Stimulated activated CD4-positive, alpha-beta T cell treated with anti-CD3 and anti-CD28 coated beads, Interleukin-2, amount 100 ng/mL, for 4 hours (primary cell): ENCODE measurements at places on chromosomes 12 and 14.

DNA sequence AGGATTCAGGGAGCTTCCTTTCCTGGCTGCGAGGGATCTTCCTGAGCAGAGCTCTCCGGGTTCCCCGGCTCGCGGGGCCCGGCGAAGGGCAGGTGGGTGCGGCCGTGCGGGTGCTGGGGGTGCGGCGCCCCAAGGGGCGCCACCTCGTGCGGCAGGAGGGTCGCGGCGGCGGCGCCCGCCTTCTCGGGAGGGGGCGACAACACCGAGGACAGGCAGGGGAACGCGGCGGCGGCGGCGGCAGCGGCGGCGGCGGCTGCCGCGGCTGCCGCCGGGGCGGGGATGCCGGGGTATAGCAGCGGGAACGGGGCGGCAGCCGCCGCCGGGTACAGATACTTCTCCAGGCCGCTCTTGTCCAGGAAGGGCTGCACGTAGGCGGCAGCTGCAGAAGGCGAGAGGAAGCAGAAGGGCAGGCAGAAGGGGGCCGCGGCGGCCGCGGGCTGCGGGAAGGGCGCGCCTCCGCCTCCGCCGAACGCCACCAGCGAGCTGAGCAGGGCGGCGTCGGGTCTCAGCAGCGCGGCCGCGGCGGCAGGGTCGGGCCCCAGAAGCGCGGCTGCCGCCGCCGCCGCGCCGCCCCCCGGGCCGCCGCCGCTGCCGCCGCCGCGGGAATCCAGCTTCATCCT lies 2.7 kb downstream of the BHLHE41 start:
- DNase-seq = no peak

- DNase-seq = no peak
Measured at GRCh38 chr14:34403646-34404045, 58.4 kb downstream of the SPTSSA start.

DNA sequence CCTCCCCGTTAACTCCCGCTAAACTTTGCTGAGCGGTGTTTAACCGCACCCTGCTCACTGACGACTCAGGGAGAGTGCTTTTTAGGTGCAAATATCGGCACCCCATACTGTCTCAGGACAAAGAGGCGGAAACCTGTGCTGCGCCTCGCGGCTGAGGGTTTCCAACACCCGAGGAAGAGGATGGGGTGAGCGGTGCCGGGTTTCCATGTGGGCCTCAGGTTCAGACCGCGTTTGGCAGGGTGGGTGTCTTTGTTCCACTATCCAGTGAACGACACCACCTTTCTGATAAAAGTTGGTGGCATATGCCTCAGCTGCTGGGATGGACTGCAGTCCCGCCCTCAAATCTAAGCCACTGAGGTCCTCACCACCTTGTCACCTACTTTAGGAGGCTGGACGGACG lies 3.0 kb downstream of the RFLNA start:
- no peak for DNase-seq

DNA sequence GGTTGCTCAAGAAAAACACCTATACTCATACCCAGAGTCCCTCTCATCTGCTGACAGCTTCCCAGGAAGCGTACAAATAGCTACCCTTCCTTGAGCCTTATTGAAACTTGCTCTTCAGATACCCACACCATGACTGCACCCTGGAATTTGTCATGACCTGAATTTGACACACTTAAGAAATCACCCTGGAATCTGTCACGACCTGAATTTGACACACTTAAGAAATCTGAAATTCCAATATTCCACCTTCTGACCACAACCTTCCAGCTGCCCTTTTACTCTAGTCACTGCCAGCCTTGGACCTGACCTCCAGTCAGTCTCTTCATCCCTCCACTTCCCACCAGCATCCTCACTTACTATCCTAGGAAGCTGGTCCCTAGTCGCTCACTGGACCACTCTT lies 1.1 kb upstream of the HAL start:
- no peak for DNase-seq

- no peak for DNase-seq
Measured at GRCh38 chr12:111672822-111673381, 12.9 kb downstream of the BRAP start.

DNA sequence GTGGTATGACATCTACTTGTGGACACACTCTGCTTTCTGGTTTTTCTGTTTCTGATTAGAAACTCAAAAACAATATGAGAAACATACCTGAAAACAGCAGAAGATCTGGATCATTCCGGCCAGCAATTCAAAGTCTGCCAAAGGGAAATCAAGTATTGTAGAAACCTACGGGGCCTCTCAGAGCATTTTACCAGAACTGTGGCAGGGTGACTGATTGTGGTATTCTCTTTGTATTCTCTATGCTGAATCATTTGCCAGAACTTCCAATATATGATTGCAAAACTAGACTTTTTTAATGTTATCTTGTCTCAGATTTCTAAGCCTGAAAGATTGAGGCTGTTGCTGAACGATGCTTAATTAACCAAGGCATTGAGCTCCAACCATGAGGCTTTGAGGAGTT lies 5.9 kb upstream of the GZMB start:
- DNase-seq = no peak

DNA sequence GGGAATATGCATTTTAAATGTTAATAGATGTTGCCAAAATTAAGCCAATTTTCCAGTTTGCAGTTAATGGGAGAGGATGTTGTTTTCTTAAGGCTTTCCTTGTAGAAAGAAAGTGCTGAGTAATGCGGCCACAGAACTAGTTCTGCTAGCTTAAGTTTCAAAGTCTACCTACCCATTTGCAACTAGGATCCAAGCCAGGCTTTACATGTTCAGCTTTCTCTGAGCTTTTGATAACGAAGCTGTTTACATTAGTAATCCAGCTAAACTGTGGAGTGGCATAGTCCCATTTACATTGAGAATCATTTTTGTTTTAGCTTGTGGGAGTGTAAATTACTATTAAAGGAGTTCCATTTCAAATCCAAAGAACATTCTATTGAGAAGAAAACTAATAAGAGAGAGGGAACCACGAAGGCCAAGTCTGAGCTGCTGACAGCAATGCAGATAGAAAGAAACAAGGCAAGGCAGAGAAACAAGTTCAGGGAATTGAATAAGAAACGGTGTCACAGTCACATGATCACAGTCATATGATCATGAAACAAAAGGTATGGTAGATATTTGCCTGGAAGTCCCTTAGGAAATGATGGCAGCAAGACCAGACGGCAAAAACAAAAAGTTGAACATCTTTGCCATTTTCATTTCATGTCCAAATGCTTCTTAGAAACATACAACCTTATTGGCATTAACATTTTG lies 274.9 kb downstream of the PAWR start:
- DNase-seq = no peak

GRCh38 chr12:113720629-113721028 lies 245.5 kb downstream of the RBM19 start:
- no peak for DNase-seq

DNA sequence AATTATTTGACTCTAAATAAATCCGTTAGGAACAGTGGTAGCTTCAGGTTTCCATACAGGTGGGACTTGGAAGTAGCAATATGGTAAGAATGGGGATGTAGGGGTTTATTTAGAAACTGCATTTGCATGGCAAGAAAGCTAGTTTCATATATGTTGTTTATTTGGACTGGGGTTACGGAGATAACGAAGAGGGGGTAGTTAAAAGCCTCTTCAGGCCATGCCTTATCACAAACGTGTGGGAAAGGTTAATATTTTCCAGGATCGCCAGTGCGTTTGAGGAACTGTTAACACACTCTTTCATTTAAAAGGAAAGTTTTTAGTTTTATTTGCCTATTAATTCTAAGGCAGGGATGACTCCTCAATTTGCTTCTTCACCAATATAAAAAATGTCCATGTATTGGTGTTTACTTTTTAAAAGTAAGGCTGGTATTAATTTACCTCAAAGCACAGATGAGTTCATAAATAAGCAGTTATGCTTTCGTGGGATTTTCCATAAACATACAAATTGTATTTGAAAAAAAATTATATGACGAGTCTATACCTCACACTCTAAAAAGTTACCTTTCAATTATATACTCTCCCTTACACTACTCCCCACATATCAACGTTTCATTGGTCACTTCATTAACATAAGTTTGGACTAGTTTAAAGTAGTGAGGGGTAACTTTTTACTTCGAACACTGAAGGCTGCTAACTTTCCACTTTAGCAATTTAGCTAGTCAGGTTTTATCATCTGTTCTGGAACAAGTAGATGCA lies 814 bp downstream of the RAB2B start:
- no peak for DNase-seq

- no peak for DNase-seq
Measured at GRCh38 chr14:105204931-105205672, 24.0 kb upstream of the NUDT14 start.

DNA sequence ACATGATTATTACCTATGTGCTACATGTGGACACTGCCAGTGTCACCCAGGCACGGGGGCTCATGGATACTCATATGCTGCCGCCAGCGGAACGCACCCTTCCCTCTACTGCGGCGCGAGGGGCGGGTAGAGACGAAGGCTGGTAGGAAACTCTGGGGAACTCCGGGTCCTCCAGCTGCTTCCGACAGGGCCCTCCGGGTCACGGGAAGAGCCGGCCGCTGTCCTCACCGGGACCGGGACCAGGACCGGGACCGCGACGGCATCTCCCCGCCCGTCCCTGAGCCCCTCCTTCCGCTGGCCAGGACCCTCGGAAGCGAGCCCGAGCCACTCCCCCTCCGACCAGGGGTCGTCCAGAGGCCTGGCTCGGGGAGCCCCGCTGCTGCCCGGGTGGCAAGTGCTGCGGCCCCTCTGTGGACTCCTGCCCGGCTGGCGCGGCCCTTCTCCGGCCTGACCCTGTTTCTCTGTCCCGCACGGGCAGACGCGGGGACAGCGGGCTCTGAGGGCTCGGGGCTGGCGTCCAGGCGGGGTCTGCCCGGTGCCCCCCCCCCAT lies 209.6 kb downstream of the ADGRD1 start:
- DNase-seq = no peak

- DNase-seq = no peak
Measured at GRCh38 chr12:48008950-48009349, 4.7 kb upstream of the COL2A1 start.

- no peak for DNase-seq
Measured at GRCh38 chr12:130765186-130765659, 49.1 kb upstream of the RIMBP2 start.

GRCh38 chr14:61585598-61586543 lies 109.4 kb upstream of the HIF1A start:
- DNase-seq = no peak

GRCh38 chr12:26231921-26232320 lies 36.5 kb downstream of the SSPN start:
- DNase-seq = no peak

GRCh38 chr14:68784978-68785533 lies 7.8 kb downstream of the ZFP36L1 start:
- no peak for DNase-seq

GRCh38 chr12:47360771-47361388 lies 281.1 kb upstream of the AMIGO2 start:
- peak; percentile 39 for DNase-seq

DNA sequence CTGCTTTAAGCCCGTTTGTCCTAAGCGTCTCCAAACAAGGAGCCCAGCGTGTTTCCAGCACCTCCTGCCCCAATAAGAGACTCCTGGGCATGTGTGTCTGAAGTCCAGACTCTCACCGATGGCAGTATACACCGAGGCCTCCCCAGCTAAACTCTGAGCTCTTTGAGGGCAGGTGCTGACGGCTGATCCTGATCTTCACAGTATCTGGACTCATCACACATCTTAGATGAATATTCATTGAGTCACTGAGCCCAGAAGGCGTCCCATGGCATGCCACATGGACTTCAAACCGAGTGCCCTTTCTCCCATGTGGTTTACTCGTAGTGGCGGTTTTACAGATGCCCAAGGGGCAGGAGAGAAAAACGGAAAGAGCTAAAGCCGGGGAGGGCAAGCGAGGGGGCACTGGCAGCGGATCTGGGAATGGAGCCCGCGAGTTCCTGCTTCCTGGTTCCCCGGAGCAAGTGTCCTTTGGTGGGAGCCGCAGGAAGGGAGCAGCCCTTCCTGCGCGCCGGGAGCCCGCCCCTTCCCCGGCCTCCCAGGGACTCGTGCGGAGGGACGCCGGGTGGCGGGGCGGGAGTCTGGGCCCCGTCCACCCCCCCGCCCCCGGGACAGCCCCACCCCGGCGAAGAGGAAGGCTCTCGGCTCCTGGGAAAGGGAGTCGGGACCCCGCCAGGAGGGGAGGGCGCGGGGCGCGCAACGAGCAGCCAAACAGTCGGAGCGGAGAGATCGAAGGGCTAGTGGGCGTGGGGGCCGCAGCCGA lies 585 bp upstream of the TEAD4 start:
- no peak for DNase-seq

GRCh38 chr14:35963209-35963608 lies 137.1 kb downstream of the BRMS1L start:
- no peak for DNase-seq

DNA sequence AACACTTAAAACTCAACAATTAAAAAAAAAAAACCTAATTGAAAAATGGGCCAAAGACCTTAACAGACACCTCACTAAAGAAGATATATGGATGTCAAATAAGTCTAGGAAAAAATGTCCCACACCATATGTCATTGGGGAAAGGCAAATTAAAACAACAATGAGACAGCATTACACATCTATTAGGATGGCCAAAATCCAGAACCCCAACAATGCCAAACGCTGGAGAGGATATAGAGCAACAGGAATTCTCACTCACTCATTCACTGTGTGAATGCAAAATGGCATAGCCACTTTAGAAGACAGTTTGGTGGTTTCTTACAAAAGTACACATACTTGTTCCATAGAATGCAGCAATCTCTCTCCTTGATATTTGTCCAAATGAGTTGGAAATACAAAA lies 173.7 kb downstream of the SLC25A21 start:
- no peak for DNase-seq

- DNase-seq = no peak
Measured at GRCh38 chr12:59370933-59371332, 224.9 kb upstream of the SLC16A7 start.

- DNase-seq = no peak
Measured at GRCh38 chr12:122889761-122890520, 6.0 kb downstream of the VPS37B start.

DNA sequence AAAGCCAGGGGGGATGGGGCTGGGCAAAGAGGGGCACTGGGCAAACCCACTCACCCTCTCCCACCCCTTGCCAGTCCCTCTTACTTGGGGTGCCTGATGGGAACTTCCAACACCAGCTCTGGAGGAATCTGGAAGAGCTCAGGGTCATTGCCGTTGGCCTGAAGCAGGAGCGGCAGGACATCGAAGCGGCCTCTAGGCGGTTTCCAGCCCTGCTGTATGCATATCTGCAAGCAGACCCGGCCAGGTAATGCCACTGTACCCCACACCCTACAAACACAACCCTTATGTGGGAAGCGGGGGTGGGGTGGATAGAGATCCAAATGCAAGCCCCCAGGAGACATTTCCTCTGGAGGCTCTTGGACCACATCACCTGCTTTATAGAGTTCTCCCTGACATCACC lies 83.6 kb downstream of the NOS1 start:
- no peak for DNase-seq

DNA sequence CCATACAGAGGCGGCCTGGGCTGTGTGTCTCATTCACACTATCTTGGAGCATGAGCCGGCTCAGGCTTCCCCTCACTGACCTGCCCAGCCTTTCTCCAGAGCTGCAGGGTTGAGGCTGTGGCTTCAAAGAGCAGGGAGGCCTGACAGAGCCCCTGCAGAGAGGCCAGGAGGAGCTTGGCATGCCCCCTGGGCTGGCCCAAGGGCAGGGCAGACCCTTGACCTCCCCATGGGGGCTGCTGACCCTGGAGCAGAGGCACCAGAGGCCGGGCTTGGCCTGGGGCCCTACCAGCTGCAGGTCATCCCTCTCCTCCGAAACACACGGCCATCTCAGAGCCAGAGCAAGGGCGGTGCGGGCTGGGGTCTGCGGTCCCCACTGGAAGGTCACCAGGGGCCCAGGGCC lies 46.6 kb upstream of the FZD10 start:
- DNase-seq = no peak

- DNase-seq = no peak
Measured at GRCh38 chr14:58467575-58467974, 40.1 kb downstream of the KIAA0586 start.

- DNase-seq = no peak
Measured at GRCh38 chr14:56358275-56358674, 221.3 kb upstream of the TMEM260 start.
